Cerebellar nuclear complex (tissue), 1 donor: ENCODE measurements at places on chromosomes 1 and 21.

DNA sequence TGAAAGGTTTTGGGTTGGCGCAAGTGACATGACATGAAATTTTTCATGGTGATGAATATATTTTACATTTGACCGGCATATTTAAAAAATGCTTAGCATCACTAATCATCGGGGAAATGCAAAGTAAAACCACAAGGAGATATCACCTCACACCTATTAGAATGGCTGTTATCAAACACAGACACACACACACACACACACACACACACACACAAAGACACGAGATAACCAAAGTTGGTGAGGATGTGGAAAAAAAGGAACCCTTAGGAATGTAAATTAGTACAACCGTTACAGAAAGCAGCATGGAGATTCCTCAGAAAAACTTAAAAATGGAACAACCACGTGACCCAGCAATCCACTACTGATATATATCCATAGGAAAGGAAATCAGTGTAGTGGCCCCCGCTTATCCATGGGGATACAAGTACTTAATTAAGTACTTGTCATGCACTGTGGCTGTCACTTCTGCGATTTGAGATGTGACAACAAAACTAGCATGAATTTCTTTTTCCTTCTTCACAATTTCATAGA, 15.9 kb upstream of the PRELP start:
- no peak for DNase-seq

- DNase-seq = no peak
Measured at GRCh38 chr1:223704921-223705878, 7.1 kb upstream of the CAPN2 start.

DNA sequence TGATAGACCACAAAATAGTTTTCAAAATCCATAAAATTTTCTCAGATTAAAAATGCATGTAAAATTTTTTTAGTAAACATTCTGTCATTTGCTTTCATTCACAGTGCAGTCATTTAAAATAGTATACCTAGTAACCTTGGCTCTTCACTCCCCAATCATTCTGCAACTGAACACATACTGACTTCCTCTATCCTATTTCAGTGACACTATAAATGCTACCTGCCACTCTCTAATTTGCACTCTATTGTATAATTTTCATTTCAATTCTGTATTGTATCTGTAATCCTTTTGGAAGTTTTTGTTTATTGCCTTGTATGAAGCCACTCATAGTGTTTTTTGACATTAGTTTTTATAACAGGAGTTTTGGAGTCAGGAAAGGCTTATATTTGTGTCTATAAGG, 1029.1 kb upstream of the NCAM2 start:
- DNase-seq = no peak

DNA sequence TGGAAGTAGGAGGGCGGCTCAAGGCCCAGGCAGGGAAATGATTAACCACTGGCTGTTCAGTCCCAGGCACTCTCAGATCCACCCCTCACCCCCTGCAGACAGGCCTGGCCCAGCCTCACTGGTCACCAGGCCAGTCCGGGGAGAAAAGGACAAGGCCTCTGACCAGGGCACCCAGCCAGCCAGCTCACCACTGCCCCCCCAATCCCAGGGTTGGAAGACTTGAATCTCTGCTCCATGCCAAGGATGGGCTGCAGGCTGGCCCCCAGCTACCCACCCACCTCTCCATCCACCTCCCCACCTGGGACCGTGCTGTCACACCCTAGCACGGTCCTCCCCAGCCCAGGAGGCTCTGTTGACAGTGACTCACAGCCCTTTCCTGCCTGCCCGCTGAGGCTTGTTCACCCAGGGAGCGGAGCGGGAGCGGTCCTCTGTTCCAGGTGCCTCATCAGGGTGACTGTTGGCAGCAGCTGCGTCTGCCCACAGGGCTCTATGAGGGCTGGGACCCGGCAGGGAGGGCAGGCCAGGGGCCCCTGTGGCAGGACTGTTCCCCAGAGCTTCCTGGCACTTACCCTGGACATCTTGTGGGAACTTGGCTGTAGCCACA, 2.2 kb downstream of the LAD1 start:
- no peak for DNase-seq

DNA sequence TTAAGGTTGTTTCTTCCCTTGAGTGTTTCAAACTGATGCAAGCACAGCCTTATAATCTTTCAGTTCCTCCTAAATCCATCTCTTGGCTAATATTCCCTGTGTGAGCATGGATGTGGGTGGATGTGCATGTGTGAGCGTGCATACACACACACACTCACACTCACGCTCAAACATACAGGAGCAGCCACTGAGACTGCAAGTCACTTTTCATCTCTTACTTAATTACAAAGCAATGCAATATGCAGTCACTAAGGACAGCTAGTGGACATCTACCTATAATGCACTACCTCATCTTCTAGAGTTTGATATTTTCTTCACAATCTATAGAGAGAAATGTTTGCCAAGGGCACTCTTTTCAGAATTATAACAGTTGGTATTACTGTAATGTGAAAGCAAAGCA, 1.4 kb downstream of the ESRRG start:
- DNase-seq = no peak

DNA sequence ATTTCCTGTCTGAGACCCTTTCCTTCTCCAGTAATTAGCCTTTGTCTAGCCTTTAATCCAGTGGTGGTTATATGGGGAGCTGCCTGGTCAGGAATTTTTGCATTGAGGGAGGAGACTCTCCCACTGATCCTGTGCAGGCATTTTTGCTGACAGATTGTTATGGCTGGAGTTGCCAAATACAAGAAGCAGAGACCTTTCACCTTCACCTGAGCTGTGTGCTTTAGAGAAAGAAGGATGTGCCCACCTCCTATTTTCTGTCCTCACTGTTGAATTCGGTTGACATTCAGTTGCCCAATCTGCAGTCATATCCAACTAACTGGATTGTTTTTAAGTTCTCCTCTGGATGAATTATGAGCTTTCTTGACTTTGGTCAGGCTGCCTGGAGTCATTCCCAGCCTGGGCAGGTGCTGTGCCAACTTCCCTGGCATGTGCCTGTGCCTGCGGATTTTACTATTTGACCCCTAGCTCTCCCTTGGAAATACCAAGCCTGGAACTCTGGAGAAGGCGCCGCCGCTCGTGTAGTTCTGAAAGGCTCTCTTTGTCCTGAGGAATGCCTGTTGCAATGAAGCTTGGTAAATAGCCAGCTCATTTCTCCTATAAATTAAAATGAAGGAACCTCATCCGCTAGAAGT, 143.9 kb downstream of the NOS1AP start:
- no peak for DNase-seq

DNA sequence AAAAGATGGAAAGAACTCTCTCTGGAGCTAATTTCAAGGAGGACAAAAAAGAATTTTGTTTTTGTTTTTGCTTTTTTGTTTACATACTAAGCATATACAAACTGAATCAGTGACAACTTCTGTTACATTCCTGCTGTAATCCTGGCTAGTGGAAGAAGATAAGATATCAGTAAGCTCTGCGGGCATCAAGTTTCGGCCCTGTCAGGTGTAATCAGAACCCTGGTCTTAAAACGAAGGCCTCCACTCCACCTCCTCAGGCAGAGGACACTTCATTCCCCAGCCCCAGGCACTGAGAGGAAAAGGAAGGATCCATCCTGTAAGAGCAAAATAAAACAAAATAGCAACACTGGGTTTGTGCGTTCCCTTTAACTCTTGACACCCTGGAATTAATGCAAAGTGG, 88.9 kb upstream of the ARHGAP29 start:
- DNase-seq = no peak

GRCh38 chr21:25560271-25560685, 47.0 kb downstream of the MRPL39 start:
- DNase-seq = no peak

DNA sequence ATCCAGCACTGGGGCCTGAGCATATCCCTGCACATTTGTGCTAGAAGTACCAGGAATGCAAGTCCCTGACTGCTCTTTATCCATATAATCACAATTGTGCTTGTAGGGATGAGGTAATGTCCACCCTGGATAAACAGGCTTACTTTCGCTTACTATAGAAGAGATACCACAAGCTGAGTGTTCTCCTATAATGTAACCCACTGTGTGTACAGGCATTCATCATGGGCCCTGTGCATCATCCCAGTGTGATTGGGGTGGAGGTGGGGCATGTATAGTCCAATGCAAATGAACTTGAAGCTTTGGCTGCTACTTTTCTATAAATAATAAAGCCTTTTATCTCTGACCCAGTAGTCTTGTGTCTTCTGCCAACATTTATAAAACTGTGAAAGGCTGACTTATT, 69.3 kb downstream of the MAN1A2 start:
- DNase-seq = no peak

GRCh38 chr21:24183077-24183476, 1424.2 kb downstream of the MRPL39 start:
- DNase-seq = no peak

DNA sequence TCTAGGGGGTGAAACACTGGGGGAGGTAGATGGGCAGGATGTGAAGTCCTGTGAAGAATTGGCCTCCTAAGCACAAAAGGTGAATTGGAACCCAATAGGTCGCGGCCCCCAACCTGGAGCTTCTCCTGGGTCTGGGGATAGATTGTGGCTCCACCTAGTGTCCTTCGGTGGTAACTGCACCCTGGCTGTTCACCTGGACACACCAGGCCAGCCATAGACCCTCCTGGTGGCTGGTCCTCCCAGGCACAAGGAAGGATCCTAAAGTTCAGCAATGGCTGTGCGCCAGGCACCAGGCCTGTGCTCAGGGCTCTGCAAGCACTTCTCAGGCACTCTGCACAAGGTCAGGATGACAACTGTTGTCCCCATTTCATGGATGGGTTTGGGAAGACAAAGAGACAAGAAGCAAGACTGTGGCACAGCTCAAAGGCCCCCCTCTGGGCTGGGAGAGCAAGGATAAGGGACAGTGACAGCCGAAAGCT, 13.5 kb downstream of the ESPN start:
- DNase-seq = no peak

DNA sequence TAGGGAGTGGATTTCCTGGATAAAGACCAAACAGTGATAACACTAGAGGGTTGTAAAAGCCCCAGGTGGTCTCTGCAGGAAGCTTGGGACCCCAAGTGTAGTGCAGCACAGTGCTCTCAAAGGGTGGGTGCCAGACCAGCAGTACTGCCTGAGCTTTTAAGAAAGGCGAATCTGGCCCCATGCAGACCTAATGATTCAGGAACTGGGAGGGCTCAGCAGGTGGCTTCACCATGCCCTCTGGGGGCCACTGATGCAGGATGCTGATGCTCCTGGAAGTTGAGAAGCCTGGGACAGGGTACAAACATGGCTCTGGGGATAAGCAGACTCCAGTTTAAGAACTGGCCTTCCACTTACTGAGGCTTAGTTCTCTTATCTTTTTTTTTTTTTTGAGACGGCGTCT, 29.1 kb upstream of the NEK2 start:
- no peak for DNase-seq

DNA sequence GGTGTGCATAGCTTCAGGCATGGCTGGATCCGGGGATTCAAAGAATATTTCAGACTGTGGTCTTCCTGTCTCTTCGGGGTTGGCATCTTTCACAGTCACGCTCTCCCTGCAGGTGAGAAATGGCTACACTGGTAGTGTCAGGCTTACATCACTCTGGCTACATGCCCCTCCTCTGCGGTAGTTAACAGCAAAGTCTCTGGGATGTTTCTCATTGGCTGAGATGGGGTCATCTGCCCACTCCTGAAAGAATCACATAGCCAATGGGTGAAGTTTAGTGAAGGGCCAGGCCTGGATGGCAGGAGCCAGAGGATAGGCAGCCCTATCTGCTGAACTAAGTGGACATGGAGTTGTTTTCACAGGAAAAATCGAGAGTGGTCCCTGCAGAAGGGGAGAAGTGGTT, 356.5 kb downstream of the MATN1 start:
- no peak for DNase-seq

DNA sequence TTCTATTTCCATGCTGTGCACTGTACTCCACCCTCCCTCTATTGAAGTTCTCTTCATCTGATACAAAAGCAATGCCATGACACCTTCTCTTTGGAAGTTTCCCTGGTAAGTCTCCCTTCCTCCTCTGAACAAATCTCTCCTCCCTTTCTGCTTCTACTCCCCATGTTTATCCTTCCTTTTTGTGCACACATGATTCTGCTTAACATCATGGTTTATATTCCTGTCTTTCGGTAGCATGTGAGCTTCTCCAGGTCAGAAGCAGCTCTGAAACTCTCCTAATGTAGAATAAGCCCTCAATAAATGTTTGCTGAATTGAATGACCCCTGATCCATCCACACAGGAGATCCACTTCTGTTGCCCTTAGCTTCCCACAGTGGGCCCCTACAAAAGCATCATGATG, 328.6 kb downstream of the PLPP3 start:
- no peak for DNase-seq

DNA sequence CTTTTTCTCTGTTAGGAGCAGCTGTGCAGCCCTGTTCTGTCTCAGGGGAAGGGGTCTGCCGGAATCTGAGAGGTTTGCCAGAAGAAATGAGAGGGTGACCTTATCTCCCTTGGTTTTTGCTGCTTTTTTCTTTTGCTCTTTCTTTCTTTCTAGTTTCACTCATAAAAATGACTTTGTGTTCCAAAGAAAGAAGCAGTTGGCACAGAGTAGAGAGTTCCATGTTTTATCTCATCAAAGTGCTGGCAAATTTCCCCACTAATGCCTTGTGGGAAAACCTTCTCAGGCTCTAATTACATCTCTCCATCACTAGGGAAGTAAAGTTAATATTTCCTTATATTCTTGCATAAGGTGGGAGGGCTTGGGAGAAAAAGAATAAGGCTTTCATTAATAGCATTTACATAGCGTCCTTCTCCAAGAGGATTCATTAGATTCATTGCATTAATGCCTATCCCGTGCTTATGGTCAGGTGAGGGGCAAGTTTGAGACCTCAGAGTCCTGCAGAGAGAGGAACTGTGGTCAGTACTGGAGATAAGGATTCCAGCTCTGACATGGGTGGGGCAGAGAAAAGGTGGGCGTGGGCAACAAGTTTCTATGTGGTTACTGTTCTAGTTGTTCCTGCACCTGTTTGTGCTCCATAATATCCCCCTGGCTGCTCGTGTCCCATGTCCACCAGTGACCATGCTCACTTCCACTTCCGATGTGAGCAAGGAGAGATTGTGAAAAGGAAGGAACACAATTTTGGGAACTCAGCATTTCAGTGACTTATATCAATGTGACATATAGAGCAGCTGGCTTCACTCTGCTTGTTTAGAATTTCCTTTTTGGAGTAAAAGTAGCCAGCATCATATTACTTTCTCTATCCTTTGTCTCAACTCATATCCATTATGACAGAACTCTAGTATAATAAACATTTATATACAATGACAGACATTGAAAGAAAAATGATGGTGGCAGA, 79.5 kb downstream of the DISC1 start:
- DNase-seq = no peak

- no peak for DNase-seq
Measured at GRCh38 chr1:44048532-44049215, 17.4 kb upstream of the SLC6A9 start.

GRCh38 chr1:109466452-109467300, at the start of gene SYPL2:
Gene SYPL2 (plus strand): TSS chr1:109466546. CDS start chr1:109466844, 298 bp downstream.
- DNase-seq = no peak

GRCh38 chr1:95380909-95381308, 146.9 kb downstream of the RWDD3 start:
- DNase-seq = no peak

DNA sequence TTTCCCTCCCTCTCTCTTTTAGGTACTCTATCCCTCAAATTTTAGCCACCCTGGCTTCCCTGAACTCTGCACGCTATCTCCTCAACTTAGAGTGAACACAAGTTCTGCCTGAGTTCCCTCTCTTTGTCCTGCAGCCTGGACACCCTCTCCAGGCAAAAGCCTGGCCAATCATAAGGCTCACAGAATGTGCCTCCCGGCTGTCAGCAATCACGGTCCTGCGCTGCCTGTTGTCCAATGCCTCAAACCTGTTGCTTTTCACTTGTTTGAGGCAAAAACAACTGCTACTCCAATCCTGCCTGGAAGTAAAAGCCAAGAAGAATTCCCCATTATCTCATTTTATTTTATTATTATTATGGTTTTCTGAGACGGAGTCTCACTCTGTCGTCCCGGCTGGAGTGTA, 66.1 kb downstream of the LGR6 start:
- DNase-seq = no peak

GRCh38 chr21:40505244-40505643, 341.7 kb downstream of the DSCAM start:
- no peak for DNase-seq
